ENCODE measurements at places on chromosomes 7 and 10.

- no peak for DNase-seq
Observed at GRCh38 chr10:75770626-75771081, 339.2 kb downstream of the LRMDA start.

- no peak for DNase-seq
Observed at GRCh38 chr7:142533920-142534319, 215.4 kb upstream of the PRSS1 start.

- peak; percentile 62 for DNase-seq
Observed at GRCh38 chr10:57338823-57339558, 928.7 kb downstream of the IPMK start.

DNA sequence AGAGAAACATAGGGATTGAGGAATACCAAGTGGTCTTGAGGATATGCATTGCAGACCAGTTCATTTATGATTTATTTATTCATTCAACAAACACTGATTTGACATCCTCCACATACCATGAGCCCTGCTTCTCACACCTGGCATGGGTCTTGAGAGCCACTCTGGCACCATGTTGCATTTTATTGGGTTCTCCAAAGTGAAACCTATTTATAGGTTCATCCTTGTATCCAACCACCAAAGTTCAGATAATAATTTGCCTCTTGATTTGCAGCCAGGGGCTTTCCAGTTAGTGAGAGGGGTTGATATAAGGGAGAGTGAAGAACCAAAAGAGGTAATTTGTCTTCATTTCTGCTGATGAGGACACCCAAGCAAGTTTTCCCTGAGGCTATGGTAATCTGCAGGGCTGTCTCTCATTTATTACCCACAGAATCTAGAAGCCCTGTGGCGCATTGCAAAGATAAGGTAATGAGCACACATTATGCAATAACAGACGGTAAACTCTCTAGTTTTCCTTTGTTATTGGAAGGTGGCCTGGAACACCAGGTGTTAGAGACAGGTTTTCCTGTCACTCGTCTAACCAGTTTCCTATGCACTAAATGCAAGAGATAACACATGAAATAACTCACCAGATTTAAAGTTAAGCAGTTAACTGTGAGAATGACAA is 28.8 kb upstream of the ICA1 start:
- DNase-seq: no peak

- DNase-seq: no peak
Observed at GRCh38 chr10:13231190-13231589, 3.0 kb downstream of the UCMA start.

GRCh38 chr7:47938574-47939165 is 9.6 kb downstream of the PKD1L1 start:
- DNase-seq: peak; percentile 26

- no peak for DNase-seq
Observed at GRCh38 chr7:107390916-107391315, 78.9 kb upstream of the GPR22 start.

All from ELR (cell line).